ENCODE measurements at places on chromosomes 3 and 15. TPM values are rescaled to one million over a fixed set of nuclear protein-coding genes. Genes with fewer than 3 reads are reported as not detected.
A peak's percentile ranks its signal among the peaks of the same experiment; 100 is the strongest.

The BCL2A1 gene
- 23.1 TPM for total RNA-seq

The POPDC2 gene
- total RNA-seq = 4.8 TPM

The PRKCD gene
- 19.5 TPM for total RNA-seq

The GASK1A gene
- total RNA-seq = not detected

The KLHL6 gene
- total RNA-seq = 27.8 TPM

DNA sequence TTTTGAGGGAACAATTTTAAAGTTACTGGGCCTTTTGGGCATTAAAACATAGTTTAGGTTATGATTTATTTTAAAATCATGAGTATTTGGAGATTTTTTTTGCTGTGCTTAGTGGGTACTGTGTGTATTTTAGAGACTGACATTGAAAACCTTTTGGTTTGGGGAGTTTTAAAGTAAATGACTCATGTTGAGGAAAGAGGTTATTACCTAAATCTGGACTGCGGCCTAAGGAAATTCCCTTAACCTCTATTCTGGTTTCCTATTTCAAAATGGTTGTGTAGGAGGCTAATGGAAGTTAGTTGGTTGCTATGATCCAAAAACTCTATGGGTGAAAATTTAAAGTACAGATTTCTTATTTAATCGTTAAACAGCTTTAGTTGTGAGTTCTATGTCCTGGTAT is 57.3 kb upstream of the DPH6 start:
- no peak for DNase-seq

DNA sequence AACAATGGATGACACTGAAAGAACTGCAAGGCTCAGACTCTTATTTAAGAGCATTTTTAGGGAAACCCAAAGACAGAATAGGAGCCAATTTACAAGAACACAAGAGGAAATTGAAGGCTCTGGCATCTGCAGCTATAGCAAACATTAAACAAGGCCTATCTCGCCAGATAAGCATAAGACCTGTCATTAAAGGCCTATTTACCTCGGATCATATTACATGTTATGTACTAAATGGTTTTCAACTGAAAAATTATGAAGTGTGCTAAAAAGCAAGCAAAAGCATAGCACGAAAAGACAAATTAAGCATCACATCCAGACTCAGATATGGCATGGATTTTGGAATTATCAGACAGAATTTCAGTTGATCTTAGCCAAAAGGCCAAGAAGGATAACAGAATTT is 617.1 kb downstream of the SQOR start:
- DNase-seq = no peak

DNA sequence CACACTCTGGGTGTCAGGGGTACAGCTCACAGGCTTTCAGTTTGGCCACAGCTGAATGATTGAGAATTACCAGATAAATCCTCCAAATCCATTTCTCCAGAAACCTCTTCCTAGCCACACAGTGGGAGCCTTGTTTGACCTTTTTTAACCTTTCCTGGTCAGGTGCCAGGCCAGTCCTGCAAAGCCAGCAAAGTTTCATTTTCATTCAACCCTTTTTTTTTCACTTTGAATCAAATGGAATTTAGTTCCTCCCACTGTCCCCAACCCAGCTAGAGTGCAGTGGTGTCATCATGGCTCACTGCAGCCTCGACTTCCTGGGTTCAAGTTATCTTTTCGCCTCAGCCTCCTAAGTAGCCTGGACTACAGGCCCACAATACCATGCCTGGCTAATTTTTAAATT is 67.8 kb downstream of the NSUN3 start:
- no peak for DNase-seq

DNA sequence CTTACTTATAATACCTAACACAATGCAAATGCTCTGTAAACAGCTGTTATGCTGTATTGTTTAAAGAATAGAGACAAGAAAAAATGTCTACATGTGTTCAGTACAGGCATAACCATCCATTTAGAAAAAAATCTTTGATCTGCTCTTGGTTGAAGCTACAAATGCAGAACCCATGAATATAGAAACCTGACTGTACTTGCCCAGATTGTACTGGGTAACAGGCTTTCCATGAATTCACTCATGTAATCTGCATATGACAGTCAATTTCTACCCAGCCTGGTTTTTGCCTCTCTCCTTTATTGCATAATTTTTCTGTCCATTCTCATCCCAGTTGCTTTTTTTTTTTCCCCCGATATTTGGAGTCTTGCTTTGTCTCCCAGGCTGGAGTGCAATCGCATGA is 62.6 kb upstream of the ETV5 start:
- DNase-seq = no peak

DNA sequence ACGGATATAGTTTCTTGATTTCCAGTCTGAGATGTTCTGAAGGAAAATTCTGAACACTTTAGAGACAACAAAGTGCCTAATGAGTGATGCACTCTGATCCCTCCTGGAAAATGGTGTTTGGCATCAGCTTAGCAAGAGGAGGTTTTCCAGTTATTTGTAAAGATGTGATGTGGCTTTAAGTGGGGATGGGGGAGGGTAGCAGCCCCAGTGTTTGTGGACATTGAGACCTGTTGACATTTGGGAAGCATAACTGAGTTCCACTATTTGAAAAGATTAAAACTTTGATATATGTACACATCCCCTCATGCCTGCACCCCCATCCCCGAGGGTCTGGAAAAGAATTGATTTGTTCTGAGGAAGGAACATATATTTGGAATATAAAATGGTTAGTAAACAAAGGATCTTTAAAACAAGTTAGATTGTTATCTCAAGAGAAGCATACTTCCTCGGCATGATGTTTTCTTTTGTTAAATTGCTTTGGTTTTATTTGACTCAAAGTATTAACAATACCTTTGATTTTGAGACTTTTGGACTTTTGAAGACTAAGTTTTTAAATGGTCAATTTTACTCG is 6.5 kb downstream of the IGF1R start:
- DNase-seq = no peak

DNA sequence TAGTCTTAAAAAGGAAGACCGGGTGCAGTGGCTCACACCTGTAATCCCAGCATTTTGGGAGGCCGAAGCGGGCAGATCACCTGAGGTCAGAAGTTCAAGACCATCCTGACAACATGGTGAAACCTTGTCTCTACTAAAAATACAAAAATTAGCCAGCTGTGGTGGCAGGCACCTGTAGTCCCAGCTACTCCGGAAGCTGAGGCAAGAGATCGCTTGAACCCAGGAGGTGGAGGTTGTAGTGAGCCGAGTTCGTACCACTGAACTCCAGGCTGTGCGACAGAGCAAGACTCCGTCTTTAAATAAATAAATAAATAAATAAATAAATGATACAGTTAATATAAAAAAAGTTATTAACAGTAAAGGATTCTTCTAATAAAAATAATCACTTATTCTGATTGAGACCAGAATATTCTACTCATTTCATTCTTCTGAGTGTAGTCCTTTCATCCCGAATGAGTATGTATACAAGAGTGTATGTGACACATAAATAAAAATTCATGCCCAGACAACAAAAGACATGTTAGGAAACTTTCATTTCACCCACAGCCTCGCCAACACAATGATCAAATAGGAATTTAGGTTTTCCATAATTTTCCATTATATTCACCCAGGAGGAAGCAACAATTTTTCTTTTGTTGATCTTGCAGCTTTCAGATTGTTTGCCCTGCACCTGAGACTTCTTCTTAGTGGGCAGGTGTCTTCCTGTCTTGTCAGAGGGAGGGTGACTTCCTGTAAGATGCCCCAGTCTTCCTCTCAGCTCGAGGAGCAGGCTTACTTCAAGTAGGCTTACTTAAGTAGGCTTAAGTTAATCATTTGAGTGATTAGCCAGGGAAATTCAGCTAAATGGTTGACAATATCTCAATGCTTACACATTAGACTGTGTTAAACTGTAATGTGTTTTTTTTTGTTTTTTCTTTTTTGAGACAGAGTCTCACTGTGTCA is 7.8 kb upstream of the NUP210 start:
- peak; percentile 60 for DNase-seq

DNA sequence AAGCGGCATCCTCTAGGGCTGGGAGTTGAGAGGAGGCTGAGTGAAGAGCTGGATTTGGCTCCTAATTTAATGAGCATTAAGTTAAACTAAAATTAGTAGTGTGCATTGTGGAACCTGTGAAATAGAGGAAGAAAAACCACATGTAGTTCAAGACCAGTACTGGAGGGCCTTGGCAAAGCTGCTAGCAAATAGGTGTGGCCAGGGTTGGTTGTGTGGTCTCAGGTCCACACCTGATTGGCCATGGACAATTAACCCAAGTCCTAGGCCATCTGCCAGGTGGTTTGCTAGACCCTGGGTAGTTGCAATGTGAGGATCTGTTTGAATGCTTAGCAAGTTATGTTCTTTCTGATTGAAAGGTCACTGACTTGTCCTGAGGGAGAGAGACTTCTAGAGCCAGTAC is 275.5 kb downstream of the PDCD6IP start:
- DNase-seq = no peak

DNA sequence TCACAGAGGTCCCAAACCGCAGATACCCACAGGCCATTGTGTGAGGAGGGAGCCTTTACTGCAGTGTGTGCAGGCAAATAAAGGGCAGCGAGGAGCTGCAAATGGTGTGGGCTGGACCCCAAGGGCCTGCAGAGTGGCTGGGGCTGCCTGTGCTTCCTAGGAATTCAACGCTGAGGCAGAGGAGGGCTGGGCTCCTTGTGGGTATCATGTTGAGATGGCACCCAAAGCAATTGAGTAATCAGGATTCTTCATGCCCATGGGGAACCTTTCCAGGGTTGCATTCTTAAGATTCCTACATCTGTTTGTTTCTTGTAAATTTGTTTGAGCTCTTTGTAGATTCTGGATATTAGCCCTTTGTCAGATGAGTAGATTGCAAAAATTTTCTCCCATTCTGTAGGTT is 85.4 kb upstream of the LIPC start:
- DNase-seq = no peak

GRCh38 chr3:169835533-169835932 is 22.8 kb upstream of the LRRC34 start:
- no peak for DNase-seq

DNA sequence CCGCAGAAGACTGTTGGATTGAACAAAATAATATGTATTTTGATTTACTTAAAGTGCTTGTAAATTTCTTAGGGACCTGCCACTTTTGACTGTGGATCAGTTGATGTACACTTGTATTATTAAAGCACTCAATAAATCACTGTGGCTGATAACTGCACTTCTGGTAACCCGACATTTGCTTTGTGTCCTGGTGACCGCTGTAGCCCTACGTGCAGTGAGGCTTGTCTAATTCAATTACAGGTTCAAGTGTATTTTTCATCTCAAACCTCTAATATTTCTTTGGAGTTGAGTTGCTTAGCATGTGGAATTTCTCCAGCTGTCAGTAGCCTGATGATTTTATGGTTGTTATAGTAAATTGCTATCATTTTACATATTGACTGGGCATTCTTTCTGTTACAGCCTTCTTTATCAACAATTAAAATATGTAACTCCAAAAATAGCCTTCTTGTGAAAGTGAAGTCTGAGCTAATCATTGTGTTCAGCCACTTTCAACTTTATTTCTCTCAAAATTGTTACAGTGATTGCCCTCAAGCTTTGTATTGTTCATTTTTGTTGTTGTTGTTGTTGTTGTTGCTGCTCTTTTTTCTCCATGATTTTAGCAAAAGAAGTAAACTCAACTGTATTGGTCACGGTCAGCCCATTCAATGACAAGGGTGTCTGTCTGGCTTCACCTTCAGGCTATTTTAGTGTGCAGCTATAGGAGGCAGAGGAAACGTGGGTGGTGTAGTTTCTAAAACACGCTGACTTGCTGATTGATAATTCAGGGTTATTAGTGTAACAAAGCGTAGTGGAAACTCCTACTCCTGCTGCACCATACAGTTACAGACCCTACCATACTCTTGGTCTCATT is 215.1 kb upstream of the UBE2E1 start:
- no peak for DNase-seq

DNA sequence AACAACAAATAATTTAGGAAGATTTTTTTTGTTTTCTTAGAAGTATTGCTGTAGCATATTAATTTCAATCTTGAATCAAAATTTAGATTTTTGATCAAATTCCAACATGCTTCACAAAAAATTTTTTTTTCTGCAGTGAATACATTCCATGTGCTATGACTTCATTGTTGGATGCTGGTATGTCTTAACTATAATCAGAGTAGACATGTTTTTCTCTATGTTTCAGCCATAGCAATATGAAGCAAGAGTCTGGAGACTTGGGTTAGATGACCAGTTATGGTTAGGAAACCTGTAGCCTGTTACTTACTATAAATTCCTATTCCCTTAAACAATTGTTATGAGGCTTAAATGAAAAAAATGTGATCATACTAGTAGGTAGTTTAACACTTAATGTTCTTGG is 176.1 kb upstream of the CHL1 start:
- no peak for DNase-seq

GRCh38 chr3:158809642-158810041 is 7.8 kb downstream of the MFSD1 start:
- peak; percentile 51 for DNase-seq

DNA sequence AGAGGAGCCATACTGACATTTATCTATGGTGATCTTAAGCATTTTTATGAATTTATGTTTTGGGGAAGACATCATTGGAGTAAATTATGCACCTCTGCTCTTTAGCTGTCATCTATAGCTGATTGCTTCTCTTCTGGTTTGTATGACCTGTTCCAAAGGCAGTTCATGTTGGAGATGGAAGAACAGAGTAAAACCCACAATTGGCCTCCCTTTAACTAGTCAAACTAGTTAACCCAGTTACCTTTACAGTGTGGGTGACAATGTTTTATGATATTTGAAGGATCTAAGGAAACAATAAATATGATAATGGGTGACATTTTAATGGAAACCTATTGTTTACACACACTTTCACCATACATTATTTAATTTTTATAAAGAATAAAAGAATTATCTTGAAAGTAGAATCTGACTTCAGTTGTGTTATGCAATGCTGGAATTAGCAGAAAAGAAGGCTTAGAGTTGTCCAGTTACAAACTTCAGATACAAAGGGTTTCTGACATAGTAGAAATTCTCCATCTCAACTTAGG is 263.5 kb downstream of the NFKBIZ start:
- DNase-seq = no peak

DNA sequence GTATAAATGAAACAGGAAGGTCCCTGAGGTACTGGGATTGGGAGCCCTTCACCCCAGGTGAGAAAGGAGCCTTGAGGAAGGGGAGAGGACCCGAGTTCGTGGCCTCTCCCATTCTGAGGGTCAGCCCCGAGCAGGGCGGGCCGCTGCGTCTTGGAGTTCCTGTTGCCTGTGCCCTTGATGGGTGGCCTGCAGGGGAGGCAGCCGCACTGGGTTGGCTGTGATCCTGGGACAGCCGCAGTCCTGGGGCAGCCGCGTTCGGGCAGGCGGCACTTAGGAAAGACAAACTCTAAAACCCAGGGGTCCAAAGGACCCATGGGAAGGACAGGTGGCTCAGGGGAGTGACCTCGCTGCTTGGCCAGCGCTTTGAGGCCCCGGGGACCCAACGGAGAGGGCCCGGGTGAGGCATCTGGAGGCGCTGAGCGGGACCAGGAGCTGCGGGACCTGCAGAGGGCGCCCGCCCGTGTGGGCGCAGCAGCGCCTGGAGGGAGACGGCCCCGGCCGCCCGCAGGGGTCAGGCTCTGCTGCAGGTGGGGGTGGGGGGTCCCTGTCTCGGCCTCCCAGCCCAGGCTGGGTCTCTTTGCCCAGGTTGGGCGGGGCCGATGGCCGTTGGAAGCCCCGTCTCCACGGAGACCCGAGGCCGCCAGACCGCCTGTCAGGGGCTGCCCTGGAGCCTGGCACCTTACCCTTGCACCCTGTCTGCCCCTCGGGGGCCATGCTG is 65.1 kb downstream of the HMCES start:
- peak; percentile 36 for DNase-seq

- DNase-seq = peak; percentile 24
Measured at GRCh38 chr15:82952158-82953081, at the start of gene HOMER2. Gene HOMER2 (minus strand): TSS chr15:82952720. CDS start chr15:82952535, 185 bp downstream.

- no peak for DNase-seq
Measured at GRCh38 chr3:177427540-177427939, 230.3 kb upstream of the TBL1XR1 start.

- DNase-seq = no peak
Measured at GRCh38 chr3:117681619-117682018, 972.0 kb downstream of the TUSC7 start.

Measured in activated CD8-positive, alpha-beta T cell treated with anti-CD3 and anti-CD28 coated beads, Interleukin-2, amount 10 ng/mL, durations not matched to agents 7 days and 5 days (primary cell).